NCI-H1417 (cell line): ENCODE measurements at places on chromosomes 3 and 15.

GRCh38 chr15:93048759-93049161 is 40.3 kb downstream of the RGMA start:
- no peak for DNase-seq

- no peak for DNase-seq
These were observed 165.5 kb downstream of the FBLN2 start for GRCh38 chr3:13714251-13714916.

DNA sequence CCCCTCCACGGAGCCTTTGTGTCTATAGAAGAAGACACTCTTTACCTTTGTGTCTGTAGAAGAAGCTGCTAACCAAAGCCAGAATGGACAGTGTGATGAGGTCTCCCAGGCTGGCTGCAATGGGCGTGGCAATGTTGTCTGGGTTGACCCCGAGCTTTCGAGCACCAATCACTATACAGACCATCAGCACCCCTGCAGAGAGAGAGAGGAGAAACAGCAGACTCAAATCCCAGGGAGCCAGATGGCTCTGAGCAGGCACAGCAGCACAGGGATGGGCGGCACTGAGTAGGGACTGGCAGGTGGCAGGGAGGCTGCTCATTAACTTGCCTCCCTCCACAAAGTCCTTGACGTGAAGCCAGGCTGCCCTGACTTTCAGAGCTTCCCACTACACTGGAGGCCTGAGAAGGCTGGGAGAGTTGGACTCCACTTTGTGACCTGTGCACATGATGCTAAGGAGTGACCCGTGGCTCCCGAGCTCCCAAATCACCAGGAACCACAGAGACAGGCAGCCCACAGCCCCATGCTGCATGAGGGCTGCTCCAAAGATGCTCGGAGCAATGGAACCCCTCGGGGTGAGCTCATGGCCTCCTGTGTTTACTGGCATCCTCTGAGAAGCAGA is 53.9 kb downstream of the ROPN1B start:
- no peak for DNase-seq

DNA sequence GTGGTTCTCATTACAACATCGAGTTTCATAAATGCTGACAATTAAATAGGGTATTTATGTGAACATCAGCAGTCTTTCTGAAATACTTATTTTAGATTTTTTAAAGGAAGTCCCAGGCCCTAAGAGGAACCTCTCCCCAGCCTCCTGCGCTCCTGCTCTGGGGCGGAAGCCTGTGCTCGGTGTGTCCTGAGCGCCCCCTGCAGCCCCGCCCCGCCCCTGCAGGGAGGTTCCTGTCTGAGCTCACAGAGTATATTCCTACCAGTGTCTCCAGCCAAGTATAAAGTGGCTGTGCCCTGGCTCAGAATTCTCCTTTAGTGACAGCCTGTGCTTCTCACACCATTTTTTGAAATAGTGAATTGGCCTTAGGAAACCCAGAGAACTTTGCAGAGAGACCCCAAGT is 567.9 kb downstream of the GOLGA6L6 start:
- no peak for DNase-seq

DNA sequence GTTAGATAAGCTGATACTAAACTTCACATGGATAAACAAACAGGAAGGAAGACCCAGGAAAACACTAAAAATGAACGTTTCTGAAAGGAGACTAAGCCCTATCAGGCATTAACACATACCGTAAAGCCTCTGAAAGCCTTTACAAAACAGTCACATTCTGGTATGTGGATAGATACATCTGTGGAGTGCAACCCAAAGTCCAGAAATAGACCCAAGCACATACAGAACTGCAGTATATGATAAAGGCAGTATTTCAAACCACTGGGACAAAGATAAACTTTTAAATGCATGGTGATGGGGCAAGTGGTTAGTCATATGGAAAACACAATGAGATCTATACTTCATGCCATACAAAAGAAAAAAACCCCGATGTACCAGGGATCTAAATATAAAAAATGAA is 26.0 kb downstream of the DCBLD2 start:
- DNase-seq: no peak

GRCh38 chr3:172520301-172520831 is 2.9 kb downstream of the TNFSF10 start:
- no peak for DNase-seq

DNA sequence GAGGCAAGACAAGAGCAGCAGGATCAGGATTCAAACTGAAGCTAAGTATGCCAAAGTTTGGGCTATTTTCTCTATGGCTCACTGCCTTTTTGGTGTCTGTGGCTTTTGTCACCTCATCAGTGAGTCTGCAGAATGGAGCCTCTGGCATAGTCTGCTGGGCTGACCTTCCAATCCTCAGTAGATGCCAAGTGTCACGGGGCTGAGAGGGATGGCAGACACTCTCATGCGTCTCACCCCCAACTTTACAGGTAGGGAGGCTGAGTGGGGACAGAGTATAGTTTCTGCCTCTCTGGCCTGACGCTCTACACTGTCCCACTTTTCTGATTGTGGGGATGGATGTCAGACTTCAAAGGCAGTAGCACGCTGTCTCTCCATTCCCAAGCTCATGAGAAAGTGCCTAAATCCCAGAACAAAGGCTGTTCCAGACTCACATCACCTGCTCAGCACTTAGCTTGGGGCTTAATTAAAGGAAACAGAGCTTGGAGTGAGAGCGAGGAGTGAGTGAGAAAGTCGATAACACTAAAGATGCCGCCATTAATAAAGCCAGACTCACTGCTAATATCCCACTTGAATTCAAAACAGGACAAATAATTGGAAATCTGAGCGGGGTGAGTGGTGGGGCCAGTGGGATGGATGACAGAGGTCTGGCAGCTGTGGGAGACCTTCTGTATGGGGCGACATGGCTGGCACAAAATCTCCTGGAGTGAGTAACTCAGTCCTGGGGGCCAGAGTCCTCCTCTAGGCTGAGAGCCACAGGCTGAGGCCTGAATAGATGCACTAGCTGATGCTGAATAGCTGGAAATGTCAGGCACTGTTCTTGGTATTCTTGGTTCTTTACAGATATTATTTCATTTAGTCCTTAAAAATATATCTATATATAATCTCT is 78.4 kb upstream of the MRPS22 start:
- no peak for DNase-seq

DNA sequence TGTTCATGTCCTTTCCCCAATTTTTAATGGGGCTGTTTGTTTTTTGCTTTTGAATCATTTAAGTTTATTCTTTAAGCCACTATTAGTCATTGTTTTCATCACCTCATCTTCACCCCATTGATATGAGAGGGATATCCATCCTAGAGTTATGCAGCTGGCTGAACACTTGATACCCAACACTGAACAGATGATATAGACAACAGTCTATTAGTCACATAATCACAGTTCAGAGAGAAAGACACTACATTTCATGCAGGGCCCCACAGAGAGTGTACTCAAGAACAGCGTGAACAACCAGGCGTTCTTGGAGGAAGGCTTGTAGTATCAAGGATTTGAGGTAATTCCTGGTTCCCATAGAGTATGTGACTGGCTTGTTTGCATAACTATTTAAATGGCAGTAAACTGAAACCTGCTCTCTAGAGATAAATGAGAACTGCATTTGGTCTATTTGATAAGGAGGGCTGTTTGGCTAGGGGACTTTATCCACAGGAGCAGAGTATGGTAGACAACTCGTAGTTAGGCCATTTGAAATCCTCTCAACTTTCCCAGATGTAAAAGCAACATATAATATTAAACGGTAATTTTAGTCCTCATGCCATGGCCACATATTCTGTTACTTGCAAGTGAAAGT is 618.7 kb downstream of the SI start:
- no peak for DNase-seq

GRCh38 chr3:16587047-16587680 is 18.1 kb downstream of the DAZL start:
- DNase-seq: no peak

DNA sequence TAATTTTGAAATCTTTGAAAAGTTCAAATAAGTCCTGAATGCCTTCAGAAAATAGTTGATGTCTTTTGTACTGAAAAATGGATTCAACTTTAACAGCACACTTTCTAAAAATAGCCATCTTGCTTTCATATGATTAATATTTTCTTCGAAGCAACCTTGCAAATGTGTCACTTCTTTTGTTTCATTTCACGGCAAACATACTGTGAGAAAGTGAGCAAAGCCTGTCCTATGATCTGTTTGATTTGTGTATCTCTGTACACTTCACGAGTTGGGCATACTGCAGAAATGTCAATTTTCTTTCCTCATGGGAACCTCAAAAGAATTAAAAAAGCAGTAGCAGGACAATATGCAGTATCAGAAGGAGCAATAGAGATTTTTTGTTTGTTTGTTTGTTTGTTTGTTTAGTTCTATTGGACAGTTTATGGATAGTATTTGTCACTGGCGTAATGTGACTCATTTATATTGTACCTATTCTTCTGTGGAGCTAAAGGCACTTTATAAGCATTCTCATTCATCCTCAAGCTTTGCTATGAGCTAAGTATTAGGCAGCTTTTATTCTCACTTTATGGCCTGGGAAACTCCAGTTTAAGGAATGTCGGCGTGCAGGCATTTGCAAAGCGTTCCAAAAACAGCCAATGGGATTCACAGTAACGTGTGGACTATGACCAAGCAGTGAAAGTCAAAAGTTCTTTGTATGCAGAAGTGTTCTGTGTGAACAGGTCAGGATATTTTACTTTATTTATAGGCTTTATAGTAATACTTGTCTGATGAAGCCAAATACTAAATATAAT is 572.0 kb downstream of the NAALADL2 start:
- no peak for DNase-seq

DNA sequence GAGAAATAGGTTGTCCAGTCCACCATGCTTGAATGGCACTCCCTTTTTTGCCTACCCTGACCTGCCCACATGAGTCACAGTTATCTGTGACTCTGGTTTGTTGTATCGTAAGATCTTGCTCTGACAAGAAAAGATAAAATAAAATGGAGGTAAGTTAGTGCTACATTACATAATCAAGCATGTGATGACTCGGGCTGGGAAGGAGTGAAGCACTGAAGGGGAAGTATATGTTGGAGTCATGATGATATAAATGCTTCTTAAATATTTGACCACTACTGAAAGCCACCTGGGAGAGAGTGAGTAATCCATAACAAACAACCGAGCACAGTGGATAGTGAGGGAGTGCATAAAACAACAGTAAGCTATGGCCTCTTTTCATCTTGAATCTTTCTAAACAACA is 124.4 kb downstream of the SHOX2 start:
- peak; percentile 19 for DNase-seq

DNA sequence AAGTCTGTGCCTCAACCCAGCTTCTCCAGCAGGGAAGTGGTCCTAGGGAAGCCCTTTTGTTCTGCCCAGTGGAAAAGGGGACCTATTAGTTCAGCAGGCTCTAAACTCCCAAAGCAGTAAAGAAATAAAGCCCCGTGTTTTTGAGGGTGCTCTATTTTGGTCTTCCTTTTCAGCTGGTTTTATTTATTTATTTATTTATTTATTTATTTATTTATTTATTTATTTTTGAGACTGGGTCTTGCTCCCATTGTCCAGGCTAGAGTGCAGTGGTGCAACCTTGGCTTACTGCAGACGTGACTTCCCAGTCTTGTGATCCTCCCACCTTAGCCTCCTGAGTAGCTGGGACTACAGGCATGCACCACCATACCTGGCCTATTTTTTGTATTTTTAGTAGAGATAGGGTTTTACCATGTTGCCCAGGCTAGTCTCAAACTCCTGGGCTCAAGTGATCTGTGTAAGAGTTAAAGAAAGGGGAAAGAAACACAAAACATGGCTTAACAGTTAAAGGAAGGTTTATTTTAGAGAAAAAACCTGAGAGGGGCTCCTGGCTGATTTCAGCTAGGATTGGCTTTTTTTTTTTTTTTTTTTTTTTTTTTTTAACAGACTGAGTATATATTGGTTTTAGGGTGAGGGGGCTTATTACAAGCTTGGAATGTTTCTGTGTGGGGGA is 154.6 kb downstream of the CLSTN2 start:
- DNase-seq: no peak

GRCh38 chr15:47376190-47376589 is 341.1 kb upstream of the SEMA6D start:
- DNase-seq: no peak

GRCh38 chr3:133135306-133135705 is 97.1 kb downstream of the TMEM108 start:
- peak; percentile 64 for DNase-seq

GRCh38 chr15:27086149-27086548 is 115.2 kb downstream of the GABRG3 start:
- no peak for DNase-seq

DNA sequence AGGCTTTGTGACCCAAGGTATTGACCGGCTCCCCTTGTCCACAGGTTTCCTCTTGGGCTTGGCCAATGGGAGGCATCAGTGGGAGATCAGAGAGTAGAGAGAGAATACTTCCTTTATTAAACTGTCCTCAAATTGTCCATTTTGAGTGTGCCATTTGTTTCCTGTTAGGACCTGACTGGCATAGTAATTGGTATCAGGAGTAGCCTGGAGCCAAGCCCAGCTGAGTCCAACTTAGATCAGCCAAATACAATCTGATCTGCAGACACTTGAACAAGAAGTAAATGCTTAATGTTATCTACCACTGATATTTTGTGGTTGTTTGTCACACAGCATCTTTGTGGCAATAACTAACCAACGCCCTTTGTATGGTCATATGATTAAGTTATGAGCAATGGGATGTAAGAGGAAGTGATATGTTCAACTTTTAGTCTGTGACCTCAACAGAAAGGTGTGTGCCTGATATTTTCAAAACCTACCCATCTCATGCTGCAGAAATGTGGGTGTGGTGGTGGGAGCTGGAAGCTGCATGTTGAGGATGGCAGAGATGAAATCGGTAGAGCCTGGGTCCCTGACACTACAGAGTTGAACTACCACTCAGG is 13.3 kb downstream of the MYD88 start:
- DNase-seq: no peak

- no peak for DNase-seq
These were observed 3.8 kb upstream of the CAMP start for GRCh38 chr3:48219543-48219942.

DNA sequence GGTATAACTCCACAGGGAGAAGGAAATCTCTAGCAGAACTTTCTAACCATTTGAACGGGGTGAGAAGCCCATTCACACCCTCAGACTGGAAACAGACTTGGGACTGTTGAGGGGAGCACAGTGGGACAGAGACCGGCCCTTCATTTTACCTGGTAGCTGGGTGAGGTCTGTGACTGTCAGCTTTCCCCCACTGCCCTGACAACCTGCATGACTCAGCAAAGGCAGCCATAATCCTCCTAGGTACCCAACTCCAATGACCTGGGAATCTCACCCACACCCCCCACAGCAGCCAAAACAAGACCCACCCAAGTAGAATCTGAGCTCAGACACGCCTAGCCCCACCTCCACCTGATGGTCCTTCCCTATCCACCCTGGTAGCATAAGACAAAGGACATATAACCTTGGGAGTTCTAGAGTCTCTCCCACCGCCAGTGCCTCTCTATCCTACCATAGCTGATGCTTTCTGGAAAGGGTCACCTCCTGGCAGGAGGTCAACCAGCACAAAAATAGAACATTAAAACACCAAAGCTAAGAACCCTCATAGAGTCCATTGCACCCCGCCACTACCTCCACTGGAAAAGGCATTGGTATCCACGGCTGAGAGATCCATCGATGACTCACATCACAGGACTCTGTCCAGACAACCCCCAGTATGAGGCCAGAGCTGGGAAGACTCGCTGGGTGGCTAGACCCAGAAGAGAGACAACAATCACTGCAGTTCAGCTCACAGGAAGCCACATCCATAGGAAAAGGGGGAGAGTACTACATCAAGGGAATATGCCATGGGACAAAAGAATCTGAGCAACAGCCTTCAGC is 28.0 kb downstream of the SENP7 start:
- no peak for DNase-seq
